Activated gamma-delta T cell treated with anti-CD3 and anti-CD28 coated beads, Interleukin-2, amount 50 U/mL, for 16 hours (primary cell): ENCODE measurements at places on chromosomes 4 and X.

- DNase-seq: no peak
Measured at GRCh38 chr4:83929550-83929949, 393.6 kb downstream of the GPAT3 start.

- DNase-seq: no peak
Measured at GRCh38 chr4:102623622-102624021, 122.5 kb downstream of the NFKB1 start.

GRCh38 chr4:128468123-128468989, 180.7 kb upstream of the PGRMC2 start:
- DNase-seq: no peak

DNA sequence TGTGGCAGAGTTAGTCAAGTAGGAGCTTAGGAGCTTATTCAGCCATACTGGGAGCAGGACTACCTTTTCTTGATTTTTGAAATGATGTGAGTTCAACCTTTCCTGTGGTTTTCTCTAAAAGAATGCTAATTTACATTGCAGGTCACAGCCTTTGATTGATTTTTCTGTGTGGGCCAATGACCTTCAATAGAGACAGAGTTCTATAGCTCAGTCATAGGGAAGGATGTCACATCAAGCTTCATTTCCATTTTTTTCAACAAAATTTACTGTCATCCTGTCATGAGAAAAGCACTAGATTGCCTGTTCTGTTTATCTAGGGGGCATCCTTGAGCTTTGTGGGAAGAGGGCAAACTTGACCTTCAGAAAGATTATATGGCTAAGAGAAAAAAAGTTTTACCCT, 448.7 kb downstream of the MID1IP1 start:
- DNase-seq: no peak

DNA sequence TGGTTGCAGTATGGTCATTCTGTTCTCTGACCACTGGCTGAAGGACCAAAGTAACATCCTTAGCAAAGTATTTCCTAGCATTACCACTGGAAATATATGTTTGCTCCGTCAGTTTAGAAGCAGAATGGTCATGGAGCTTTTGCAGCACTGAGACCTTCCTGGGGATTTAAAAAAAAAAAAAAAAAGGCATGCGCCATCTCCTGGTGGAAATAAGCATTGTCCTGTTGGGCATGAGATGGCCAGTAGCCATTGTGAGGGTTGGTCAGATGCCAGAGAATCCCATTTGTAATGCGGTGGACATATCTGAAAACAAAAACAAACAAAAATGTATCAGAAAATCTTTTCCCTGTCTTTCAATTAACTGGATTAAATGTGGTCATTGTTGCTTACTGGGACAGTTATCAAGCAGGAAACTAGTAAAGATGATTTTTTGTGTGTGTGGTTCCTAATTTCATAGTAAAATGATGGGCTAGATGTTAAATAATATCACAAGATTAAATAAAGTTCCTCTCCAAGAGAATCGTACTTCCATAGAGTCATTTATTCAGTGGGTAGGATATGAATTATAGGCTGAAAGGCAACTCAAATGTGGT, 139.6 kb downstream of the SOWAHB start:
- DNase-seq: no peak

DNA sequence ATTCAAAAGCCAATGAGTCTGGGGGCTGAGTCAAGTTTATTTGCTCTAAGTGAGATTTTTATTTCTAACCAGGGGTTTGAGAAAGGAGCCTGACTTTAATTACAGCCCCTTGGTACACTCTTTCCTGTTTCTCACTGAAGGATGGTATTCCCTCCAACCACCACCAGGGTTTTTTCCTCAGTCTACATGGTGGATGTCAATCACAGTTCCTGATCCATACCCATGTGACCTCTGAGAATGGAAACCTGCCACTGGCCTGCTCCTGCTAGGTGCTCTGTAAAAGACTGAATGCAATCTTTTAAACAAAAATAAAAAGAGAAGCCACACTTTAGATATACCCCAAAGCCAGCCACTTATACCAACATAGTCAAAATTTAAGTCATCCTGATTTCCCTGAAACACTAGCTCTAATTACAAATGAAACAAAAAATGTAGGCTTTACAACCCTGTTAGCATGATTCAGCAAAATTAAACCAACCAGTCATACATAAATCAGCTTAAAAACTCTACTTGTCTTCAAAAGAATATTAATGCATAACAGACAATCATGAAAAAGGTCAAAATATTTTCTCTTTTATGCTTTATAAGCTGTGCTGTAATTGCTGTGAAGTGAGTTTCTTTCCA, 112.1 kb upstream of the NWD2 start:
- no peak for DNase-seq

GRCh38 chr4:14022456-14022855, 394.9 kb upstream of the BOD1L1 start:
- no peak for DNase-seq

DNA sequence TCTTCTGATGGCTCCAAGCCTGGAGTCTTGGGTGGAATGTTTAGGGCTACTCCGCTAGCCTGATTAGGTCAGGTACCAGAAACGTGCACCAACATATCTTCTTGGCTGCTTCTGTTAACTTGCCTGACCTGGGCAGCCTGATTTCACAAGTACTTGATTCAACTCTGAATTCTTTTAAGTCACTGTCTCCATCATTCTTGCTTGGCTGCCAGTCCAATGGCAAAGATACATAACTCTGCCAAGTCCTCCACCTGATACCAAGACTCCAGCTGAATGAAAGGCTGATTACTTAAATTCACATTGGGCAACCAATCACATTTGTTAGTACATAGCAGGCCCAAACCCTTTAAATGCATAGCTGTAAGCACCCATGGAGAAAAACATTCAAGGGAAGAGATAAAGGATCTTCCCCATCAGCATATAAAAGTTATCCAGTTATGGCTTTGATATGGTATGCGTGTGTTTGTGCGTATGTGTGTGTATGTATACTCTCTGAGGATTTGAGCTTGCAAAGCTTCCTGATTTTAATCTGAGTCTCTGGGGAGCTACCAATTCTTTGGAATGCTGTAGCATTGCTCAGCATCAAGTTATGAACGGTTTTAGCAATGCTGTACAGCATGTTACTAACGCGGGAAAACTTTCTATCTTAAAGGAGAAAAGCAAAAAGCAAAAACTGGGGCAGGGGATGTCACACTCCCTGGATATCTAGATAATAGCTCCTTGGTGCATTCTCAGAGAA, 917.2 kb downstream of the DMD start:
- DNase-seq: no peak

- no peak for DNase-seq
Measured at GRCh38 chrX:94914235-94914634, 1240.2 kb downstream of the FAM133A start.

GRCh38 chr4:15805583-15806517, 27.7 kb downstream of the CD38 start:
- DNase-seq: peak; percentile 7

GRCh38 chr4:48017108-48017571, 568 bp downstream of the NIPAL1 start:
- DNase-seq: no peak

DNA sequence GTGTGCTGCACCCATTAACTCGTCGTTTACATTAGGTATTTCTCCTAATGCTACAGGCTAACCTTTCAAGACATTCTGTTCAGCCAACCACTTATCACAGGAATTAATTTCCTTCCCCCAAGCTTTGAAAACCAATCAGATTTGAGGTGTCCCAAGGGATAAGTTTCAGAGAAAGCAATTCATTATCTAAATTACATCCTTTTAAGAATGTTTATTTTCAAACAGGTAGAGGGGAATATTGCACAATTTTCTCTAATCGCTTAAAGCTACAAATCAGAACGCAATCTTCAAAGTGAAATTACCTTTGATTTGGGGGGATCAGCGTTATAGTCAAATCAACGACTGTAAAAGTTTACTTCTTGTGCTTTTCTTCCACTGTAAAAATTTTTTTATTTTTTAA, 1.6 kb downstream of the CLOCK start:
- DNase-seq: no peak

- no peak for DNase-seq
Measured at GRCh38 chr4:159046683-159047082, 56.2 kb upstream of the RAPGEF2 start.

- DNase-seq: no peak
Measured at GRCh38 chr4:99846891-99847290, 30.3 kb downstream of the DAPP1 start.

- no peak for DNase-seq
Measured at GRCh38 chrX:72396117-72396516, 90.4 kb upstream of the CITED1 start.

- DNase-seq: no peak
Measured at GRCh38 chr4:54403700-54404453, 174.8 kb downstream of the PDGFRA start.

DNA sequence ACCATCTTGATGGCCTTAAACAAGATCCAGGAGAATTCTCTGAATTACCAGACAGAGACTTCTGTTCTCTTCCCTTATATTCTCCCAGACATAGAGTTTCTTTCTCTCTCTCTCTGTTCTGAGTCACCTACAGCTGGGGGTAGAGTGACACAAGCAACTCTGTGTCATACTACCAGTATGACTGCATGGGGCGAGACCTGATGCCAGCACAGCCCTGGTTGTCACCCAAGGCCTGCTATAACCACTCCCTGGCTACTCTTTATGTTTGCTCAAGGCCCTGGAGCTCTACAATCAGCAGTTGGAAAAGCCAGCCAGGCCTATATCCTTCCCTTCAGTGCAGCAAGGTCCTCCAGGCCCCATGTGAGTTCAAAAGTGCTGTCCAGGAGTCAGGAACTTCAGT, 114.2 kb upstream of the TENT5D start:
- DNase-seq: no peak

GRCh38 chr4:41135801-41136200, 78.5 kb downstream of the APBB2 start:
- DNase-seq: no peak

DNA sequence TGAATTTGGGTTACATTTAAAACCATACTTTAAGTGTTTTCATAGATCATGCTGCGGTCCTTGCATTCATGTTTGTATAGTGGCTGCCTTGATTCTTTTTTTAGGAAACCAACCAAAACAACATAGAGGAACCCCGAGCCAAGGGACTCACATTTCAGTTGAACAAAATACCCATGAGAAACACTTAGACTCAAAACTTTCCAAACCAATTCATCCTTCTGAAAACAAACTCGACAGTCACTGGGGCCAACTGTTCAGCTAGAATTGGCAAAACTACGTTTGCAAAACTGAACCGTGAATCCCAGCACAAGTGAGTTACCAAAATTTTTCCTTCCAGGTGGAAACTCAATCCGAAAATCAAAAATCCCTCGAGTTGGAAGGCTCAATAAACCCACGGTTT, 1.4 kb downstream of the ADGRA3 start:
- no peak for DNase-seq

DNA sequence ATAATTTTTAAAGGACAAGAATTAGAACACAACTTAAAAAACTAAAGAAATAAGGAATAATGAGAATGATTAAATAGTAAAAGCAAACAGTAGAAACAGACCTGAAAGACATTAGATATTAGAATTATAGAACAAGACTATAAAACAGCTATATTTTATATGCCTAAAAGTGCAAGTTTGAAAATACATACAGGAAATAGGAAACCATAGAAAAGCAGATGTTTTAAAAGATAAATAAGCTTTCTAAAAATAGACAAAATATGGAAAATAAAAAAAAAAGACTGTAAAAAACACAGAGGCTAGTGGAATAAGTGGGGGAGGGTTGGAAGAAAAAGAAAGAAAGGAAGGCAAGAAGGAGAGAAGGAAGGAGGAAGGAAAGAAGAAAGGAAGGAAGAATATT, 407.3 kb downstream of the IDS start:
- no peak for DNase-seq

DNA sequence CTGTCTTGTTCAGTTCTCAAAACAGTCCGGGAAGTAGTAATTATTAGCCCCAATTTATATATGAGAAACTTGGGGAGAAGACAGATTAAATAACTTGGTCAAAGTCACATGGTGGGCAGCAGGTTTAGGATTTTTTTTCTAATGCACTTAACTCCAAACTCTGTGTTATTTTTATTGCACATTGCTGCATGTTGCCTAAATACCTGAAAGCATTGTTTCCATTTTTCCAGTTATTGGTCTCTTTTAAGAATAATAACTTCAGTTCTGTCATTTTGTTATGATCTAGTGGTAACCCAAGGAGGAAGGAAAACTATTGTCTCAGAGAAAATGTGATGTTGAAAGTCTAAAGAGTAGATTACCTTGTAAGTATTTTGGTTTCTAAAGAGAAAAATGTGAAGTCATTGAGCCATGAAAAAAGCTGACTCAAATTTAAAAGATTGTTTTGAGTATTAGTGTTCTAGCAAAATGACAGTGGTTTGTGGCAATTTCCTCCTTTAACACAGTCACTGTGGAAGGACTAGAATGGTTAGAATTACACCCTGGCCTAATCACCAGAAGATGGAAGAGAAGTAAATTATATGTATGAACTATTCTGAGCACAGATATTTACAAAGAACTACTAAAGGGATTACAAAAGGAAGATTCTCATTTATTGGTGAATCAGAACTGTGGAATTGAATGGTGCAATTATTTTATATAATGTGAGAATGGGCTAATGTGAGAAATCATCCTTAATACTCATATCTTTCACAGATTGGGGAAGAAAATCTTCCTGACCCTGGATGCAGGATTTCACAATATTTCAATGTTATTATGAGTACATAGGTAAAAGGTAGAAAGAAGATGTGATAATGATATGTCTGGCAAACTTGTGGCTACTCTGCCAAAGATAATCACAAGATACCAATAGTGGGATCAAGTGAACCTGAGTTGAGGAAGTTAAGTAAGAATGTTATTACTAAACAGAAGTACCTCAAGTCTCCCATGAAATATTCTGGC, 21.7 kb upstream of the CXCL8 start:
- DNase-seq: no peak

DNA sequence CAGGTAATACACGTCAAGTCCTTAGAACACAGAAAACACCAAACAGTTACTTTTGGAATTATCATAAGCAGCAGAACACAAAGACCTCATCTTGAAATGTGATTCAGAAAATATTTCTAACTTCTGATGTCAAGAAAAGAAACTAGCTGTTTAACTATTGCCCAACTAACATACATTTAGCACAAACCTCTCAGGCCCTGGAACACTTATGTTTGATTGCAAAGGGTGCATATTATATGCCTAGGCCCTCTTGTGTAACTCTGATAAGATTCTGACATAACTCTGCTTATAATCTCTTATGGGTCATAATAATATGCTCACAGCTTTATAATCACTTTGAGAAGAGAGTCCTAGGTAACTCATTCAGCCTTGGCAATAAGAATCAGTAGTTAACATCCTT, 62.6 kb downstream of the TBC1D9 start:
- DNase-seq: no peak

- DNase-seq: no peak
Measured at GRCh38 chr4:144710526-144710912, 64.6 kb downstream of the HHIP start.
